ENCODE measurements at places on chromosomes 2 and 18.
A peak's percentile ranks its signal among the peaks of the same experiment; 100 is the strongest.

GRCh38 chr2:131509615-131510014 is 17.4 kb upstream of the MZT2A start:
- no peak for DNase-seq

- no peak for DNase-seq
These were observed 260.0 kb upstream of the SIX2 start for GRCh38 chr2:45269149-45269793.

GRCh38 chr18:51188024-51188701 is 9.3 kb downstream of the MEX3C start:
- DNase-seq = no peak

DNA sequence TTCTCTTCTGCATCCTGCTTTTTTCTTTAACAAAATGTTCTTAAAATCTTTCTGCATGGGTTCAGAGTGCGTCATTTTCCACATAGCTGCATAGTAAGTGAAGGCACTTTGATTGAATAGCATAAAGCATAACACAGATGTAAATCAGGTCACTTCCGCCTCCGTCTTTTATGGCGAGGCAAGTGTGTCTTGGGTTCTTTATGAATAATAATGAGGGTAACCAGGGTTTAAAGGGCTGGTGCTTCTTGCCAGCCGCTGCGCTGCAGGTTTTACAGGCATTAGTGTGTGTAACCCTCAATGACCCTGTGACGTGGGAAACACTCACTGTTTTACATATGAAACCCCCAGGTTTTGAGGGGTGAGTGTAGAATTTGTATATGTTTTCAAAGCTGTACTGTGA is 164.2 kb downstream of the MYT1L start:
- no peak for DNase-seq

- no peak for DNase-seq
These were observed 44.8 kb downstream of the ADCY3 start for GRCh38 chr2:24875272-24875671.

GRCh38 chr2:141848191-141848590 is 282.6 kb downstream of the LRP1B start:
- no peak for DNase-seq

GRCh38 chr2:215876139-215876936 is 137.0 kb downstream of the MREG start:
- DNase-seq = no peak

DNA sequence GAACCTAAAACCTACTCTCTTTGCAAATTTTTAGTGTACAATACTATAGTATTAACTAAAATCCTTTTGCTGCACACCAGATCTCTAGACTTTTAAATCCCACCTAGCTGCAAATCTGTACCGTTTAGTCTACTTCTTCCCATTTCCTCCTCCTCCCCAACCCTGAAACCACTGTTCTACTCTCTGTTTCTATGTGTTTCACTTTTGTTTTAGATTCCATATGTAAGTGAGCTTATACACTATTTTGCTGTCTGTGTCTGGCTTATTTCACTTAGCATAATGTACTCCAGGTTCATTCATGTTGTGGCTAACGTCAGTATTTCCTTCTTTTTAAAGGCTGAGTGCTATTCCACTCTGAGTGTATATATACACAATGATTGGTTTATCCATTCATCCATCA is 18.4 kb upstream of the DSC2 start:
- DNase-seq = no peak

GRCh38 chr2:174551697-174552096 is 45.9 kb downstream of the WIPF1 start:
- DNase-seq = no peak

DNA sequence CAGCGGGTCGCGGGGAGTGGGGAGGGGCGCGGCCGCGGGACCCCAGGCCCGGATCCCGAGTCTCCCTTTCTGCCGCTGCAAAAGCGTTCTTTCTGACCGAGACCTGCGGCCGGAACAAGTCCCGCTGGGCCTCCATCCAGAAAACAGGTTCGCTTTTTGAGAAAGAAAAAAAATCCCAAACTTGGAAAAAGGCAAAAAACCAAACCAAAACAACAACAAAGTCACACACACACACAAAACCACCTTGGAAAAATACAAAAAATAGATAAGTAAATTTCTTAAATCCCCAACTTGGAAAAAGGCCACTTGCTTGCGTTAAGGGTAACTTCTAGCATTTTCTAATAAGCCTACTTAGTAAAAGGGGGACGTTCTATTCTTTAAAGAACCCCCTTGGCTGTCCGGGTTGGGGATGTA is 250 bp upstream of the CHST10 start:
- no peak for DNase-seq

GRCh38 chr2:150903055-150903454 is 358.6 kb downstream of the RBM43 start:
- DNase-seq = no peak

- no peak for DNase-seq
These were observed 352.2 kb downstream of the DLGAP1 start for GRCh38 chr18:4102901-4103300.

- no peak for DNase-seq
These were observed 175.1 kb downstream of the ZFP36L2 start for GRCh38 chr2:43051338-43051737.

- no peak for DNase-seq
These were observed 6.6 kb downstream of the RIT2 start for GRCh38 chr18:43108882-43109281.

DNA sequence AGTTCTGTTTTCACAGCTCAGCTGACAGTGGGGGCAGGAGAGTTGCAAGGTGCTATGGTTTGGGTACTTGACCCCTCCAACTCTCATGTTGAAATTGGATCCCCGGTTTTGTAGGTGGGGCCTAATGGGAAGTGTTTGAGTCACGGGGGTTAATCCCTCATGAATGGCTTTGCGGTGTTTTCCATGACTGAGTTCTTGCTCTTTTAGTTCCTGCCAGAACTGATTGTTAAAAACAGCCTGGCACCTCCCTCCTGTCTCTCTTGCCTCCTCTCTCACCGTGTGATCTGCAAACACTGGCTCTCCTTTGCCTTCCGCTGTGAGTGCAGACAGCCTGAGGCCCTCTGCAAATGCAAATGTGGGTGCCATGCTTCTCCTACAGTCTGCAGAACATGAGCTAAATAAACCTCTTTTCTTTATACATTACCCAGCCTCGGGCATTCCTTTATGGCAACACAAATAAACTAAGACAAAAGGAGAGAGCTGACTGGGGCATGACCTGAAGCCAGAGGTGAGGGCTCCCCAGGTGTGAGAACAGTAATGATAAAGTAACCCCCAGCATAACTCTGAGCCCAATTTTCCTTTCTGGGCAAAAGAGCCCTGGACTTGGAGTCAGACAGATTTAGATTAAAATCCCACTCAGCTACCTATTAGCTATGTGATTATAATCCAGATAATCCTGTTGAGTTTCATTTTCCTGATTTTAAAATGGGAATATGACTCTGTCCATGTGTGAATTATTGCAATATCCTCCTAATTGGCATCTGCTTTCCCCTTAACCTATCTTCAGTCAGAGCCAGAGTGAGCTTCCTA is 64.9 kb upstream of the CAPN13 start:
- DNase-seq = peak; percentile 91

DNA sequence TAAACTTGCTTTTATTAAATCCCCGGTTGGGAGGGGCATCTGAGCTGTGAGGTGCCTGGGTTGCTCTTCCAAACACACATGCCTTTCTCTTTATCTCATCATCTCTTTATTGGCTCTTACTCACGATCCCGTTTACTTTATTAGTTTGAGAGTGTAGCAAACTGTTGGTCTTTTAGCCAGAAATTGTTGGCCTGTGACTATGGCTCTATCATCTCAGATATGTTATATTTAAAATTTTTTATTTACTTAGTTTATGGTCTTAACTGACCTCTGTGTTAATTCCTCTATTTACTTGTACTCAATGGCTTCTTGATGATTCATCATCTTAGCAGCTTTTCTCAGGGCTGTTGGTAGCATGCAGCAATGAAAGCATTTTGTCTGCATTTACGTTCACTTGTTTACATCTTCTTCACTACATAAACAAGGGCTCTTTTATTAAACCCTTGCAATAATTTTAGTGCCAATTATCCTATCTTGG is 408.4 kb downstream of the HRH4 start:
- DNase-seq = no peak

GRCh38 chr2:52473526-52473925 is 1294.1 kb upstream of the CHAC2 start:
- DNase-seq = no peak

GRCh38 chr2:233051241-233052149 is 8.6 kb upstream of the INPP5D start:
- no peak for DNase-seq

DNA sequence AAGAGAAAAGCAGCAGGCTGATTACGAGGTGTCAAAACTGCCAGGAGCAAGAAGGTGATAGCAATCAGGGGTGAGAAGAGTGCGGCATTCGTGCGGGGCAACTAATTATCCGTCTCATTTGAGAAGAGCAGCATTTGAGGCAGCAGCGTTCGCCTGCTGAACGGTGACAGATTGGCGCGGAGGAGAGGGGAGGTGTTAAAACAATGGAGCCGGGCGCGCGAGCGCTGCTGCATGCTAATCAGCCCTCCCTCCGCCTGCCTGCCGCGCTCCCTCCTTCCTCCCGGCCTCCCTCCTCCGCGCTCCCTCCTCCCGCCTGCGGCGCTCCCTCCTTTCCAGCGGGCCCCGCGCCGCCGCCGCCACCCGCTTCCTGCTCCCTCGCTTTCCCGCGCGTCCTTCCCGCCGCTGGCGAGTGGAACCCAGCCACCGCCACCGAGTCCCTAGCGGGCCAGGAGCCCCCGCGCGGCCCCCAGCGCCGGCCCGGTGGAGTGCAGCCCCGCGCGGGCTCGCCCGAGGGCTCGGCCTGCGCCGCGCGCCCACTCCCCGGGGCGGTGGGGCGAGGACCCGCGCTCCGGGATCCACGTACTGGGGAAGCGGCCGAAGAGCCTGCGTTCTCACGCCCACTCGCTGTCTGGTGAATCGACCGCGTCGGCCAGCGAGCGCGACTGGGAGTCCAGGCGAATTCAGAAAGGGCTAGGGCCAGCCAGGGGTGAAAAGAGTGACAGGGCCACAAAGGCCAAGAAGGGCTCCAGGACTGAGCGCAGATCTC is 69.5 kb upstream of the PSMD14 start:
- peak; percentile 37 for DNase-seq

DNA sequence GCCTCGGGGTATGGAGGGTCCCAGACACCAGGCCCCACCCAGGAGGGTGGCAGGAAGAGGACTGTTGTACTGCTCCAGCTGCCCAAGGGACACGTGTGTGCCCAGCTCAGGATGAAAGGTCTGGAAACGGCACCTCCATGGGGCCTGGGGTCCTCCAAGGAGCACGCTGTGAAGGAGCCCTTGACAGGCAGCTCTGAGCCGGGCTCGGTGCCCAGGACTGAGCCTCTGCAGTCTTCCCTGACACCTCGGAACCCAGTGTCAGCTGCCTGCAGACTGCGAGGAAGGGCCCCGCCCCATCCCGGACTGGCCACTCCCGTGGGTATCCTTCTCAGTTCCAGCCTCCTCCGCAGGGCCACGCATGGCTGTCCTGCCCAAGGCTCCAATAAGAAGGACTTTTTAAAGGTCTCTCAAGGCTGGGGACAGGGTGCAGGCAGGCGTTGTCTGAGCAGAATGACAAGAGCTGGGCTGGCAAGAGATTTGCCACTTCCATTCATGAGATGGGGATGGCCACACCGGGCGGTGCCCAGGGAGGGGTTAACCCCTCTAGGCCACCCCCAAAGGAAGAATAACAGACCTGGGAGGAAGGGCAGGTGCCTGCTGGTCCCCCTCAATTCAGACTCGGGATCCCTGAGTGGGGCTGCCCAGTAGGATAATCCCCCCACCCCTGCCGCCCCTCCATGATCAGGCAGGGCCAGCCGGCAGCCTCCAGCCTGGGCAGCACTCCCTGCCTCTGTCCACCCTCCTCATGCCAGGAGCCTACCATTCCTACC is 8.9 kb downstream of the ECEL1 start:
- no peak for DNase-seq

GRCh38 chr2:189641590-189641989 is 19.7 kb upstream of the ASNSD1 start:
- DNase-seq = no peak

GRCh38 chr18:31070206-31070605 is 27.7 kb upstream of the DSC3 start:
- DNase-seq = no peak

GRCh38 chr18:26386441-26386840 is 160.2 kb downstream of the TAF4B start:
- DNase-seq = no peak

DNA sequence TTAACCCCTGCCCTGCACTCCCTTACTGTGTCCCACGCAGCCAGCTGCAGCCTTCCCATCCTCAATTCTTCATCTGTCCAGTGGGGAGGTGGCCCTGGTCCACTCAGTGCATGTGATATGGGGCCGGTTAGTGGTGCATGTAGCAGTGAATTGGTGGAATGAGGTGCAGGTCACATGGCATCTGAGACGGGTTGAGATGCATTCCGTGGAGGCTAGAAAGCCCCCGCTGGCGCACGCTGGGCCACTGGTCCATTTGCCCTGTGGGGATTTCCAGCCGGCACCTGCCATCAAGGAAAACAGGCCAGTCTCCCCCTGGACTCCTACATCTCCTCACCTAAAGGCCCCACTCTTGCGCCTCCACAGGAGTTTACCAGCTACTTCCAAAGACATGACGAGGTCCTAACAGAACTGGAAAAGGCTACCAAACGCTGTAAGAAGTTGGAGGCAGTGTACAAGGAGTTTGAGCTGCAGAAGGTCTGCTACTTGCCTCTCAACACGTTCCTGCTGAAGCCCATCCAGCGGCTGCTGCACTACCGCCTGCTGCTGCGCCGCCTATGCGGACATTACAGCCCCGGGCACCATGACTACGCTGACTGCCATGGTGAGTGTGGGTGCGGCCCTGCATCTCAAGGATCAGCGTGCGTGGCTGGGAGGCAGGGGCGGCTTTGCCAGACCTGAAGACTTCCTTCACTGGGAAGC is 40.5 kb downstream of the STK25 start:
- DNase-seq = no peak

GRCh38 chr2:177193240-177193639 is 19.4 kb upstream of the HNRNPA3 start:
- no peak for DNase-seq

DNA sequence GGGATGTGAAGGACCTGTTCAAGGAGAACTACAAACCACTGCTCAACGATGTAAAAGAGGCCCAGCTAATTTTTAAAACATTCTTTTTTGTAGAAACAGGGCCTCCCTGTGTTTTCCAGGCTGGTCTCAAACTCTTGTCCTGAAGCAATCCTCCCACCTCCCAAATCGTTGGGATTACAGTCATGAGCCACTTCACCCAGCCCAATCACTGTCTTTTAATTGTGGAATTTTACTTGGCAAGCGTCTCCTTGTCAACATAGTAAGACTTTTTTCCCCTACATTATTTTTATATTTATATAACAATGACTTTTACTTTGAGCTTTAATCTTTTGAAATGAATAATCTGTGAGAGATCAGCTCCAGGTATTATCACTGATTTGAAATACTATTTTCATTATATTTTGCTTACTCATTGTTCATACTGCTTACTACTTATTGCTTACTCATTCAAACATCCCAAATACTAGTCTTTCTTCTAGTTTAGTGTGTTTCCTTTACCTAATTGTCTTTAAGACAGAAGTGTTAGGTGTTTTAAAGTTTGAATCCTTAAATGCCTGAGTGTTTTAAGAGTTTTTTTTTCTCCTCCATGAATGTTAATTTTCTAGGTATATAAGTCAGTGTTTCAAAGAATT is 48.9 kb downstream of the PTPN4 start:
- DNase-seq = no peak

- no peak for DNase-seq
These were observed 67.1 kb upstream of the DSG1 start for GRCh38 chr18:31250902-31251301.

- no peak for DNase-seq
These were observed 38.6 kb upstream of the TTN start for GRCh38 chr2:178845566-178846457.

Measured in NCI-H510A (cell line).